ENCODE measurements at places on chromosomes 13 and 19. TPM values are rescaled to one million over a fixed set of nuclear protein-coding genes. Genes with fewer than 3 reads are reported as not detected.

GRCh38 chr19:18601875-18602274 lies 4.7 kb downstream of the CRLF1 start:
- no peak for DNase-seq
- peaks cover 24% of the 10 kb centered on the region for H3K27me3 ChIP-seq
- peaks cover 4% of the 10 kb centered on the region for H3K4me1 ChIP-seq
- no peak overlapping the region for H3K4me3 ChIP-seq
- no peaks in the 10 kb centered on the region for H3K36me3 ChIP-seq
- H3K27ac ChIP-seq = no peak overlapping the region

- peak; percentile 31 for DNase-seq
- H3K36me3 ChIP-seq = no peaks in the 10 kb centered on the region
- peaks cover 84% of the 10 kb centered on the region for H3K27me3 ChIP-seq
- no peak overlapping the region for H3K27ac ChIP-seq
- H3K4me1 ChIP-seq = peaks cover 21% of the 10 kb centered on the region
- no peak overlapping the region for H3K4me3 ChIP-seq
Measured at GRCh38 chr13:110421696-110422385, 114.8 kb downstream of the COL4A2 start.

GRCh38 chr19:40716031-40716481 lies 630 bp downstream of the COQ8B start:
- peaks cover 19% of the 10 kb centered on the region for H3K36me3 ChIP-seq
- peak; percentile 86 for DNase-seq
- H3K27me3 ChIP-seq = no peaks in the 10 kb centered on the region
- H3K4me1 ChIP-seq = peaks cover 60% of the 10 kb centered on the region
- H3K27ac ChIP-seq = peak overlapping the region; percentile 98

DNA sequence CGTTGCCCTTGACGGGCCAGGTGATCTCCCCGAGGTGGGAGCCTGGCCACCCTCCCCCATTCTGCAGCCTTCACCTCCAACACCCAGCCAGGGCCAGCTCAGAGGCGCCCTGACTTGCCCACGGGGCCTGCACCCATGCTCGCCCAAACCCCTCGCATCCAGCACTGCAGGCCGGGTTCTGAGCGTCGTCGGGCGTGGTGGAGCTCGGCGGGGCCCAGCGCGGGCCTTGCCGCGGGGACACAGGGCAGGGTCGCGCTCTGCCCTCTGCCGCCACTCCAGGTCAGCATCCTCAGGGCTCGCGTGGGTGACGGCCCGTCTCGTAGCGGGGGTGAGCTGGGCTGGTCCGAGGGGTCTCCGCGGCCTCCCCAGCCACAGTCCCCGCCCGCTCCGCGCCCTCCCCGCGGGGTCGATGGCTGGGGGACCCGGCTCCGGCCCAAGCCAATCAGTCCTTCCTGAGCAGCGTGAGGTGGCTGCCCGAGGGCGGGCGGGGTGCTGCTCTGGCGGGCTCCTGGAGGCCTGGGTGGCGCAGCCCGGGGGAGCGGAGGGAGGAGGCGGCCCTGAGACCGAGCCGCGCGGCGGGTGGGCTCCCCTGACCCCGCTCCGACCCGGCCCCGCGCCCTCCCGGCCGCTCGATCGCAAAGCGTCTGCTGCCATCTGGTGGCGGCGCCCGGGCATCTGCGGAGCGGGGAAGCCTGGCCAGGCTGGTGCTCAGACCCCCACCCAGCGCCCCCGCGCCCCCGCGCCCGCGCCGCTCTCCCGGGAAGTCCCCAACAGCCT lies 61.4 kb downstream of the CCNE1 start:
- H3K36me3 ChIP-seq = no peaks in the 10 kb centered on the region
- H3K4me3 ChIP-seq = peak overlapping the region; percentile 43
- peak; percentile 81 for DNase-seq
- peaks cover 2% of the 10 kb centered on the region for H3K4me1 ChIP-seq

The LILRB2 gene
- not detected for total RNA-seq

GRCh38 chr13:38264363-38265131 lies 85.1 kb upstream of the UFM1 start:
- DNase-seq = no peak
- H3K4me3 ChIP-seq = no peak overlapping the region
- H3K4me1 ChIP-seq = no peaks in the 10 kb centered on the region
- H3K27ac ChIP-seq = no peak overlapping the region
- no peaks in the 10 kb centered on the region for H3K36me3 ChIP-seq
- peaks cover 2% of the 10 kb centered on the region for H3K27me3 ChIP-seq

The PTH2 gene
- total RNA-seq = not detected

- no peak for DNase-seq
- no peaks in the 10 kb centered on the region for H3K27me3 ChIP-seq
- H3K4me3 ChIP-seq = no peak overlapping the region
- peaks cover 81% of the 10 kb centered on the region for H3K36me3 ChIP-seq
- no peaks in the 10 kb centered on the region for H3K4me1 ChIP-seq
Measured at GRCh38 chr19:9342610-9343304, 18.8 kb downstream of the ZNF559 start.

GRCh38 chr13:113802090-113802531 lies 43.1 kb downstream of the TMEM255B start:
- DNase-seq = no peak
- no peak overlapping the region for H3K4me3 ChIP-seq
- H3K27ac ChIP-seq = no peak overlapping the region
- no peaks in the 10 kb centered on the region for H3K4me1 ChIP-seq
- no peaks in the 10 kb centered on the region for H3K27me3 ChIP-seq

Measured in activated CD4-positive, alpha-beta T cell treated with anti-CD3 and anti-CD28 coated beads for 36 hours (primary cell).